Femur (tissue), 1 donor: ENCODE measurements at places on chromosomes 6 and 20.
A peak's percentile ranks its signal among the peaks of the same experiment; 100 is the strongest.

DNA sequence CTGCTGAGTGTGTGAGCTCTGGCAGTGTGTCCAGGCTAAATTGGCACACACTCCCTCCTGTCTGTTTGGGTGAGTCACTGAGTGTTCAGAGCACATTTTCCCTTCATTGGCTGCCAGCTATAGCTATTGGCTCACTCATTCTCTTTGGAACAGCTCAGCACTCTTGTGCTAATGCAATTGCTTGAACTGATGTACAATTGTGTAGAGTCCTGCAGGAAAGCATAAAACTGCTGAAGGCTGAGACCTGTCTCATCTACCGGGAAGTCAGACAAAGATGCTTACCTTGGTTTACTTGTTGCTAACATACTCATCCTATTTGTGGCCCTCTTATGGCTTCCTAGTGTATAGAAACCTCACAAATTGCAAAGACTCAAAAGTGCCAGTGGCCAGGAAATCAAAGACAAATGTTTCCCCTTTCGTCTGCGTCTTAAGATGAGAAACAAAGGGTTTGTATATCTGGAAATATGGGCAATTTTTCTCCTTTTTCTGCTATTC, 351.0 kb downstream of the BCKDHB start:
- DNase-seq, result peak; percentile 92

DNA sequence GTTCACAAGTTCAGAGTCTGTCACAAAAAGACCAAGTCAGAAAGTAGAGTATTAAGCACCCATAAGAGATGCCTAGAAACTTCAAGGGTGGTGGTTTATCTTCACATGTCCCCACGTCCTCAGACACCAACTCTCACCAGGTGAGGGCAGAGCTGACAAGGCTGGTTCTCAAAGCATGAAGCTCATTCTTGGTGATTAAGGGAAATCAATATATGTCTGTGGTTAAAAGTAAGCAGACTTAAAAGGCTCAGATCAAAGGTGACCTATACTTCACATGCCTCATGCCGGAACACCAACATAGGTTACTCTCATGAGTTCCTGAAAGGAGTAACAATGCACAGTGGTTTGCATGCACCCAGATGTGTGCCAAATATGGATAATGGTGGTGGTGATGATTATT, 27.0 kb downstream of the IL17A start:
- DNase-seq, result no peak

- DNase-seq, result peak; percentile 71
These were observed 109.1 kb downstream of the SASH1 start for GRCh38 chr6:148451690-148452089.

DNA sequence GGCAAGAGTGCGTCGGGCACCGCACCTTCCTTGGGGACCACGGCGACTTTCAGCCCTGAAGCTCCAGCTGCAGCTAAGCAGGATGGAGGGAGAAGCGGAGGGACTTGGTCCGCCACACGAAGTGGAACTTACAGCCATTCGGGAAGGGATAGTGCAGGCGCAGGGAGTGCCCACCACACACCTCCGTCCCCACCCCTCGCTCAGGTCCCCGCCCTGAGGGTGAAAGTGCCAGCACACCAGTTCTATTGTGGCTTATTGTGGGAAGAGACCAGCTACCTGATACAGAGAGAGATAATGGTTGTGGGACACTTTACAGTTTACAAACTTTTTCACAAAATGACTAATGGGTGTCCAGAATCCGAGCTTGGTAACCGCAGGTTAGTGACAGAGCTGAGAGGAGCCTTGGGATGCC, 76.1 kb downstream of the IRF4 start:
- no peak for DNase-seq

- no peak for DNase-seq
These were observed 688.4 kb downstream of the HTR1B start for GRCh38 chr6:76774781-76775384.

GRCh38 chr6:42978487-42978838, 518 bp downstream of the PEX6 start:
- DNase-seq, result peak; percentile 44

DNA sequence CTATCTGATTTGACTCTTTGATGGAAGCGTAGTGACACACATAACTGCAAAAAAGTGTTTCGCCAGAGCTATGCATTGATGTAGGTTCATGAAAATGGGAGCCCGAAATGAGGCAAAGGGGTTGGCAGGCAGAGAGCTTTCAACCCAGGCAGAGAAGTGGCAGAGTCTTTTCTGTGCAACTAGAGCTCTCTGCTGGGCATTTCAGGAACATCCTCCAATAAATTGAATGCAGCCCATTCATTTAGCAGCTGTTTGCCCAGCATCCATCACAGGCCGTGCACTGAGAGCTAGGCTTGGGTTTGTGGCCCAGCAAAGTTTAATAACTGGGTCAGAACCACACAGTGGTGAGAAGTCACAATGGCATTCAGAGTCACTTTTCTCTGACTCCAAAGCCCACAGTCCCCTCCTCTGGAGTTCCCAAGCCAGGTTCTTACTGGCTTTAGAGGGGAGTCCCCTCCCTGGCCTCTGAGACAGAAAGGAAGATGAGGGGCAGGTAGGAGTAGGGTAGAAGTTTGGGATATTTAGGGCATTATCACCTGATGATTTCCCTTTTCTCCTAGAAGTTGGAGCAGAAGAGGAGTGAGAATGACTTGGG, 31.8 kb upstream of the ELMO2 start:
- peak; percentile 32 for DNase-seq

- DNase-seq, result no peak
These were observed 76.7 kb downstream of the BCKDHB start for GRCh38 chr6:80183019-80183795.

- DNase-seq, result no peak
These were observed 293.5 kb downstream of the CDKAL1 start for GRCh38 chr6:20827798-20828197.

DNA sequence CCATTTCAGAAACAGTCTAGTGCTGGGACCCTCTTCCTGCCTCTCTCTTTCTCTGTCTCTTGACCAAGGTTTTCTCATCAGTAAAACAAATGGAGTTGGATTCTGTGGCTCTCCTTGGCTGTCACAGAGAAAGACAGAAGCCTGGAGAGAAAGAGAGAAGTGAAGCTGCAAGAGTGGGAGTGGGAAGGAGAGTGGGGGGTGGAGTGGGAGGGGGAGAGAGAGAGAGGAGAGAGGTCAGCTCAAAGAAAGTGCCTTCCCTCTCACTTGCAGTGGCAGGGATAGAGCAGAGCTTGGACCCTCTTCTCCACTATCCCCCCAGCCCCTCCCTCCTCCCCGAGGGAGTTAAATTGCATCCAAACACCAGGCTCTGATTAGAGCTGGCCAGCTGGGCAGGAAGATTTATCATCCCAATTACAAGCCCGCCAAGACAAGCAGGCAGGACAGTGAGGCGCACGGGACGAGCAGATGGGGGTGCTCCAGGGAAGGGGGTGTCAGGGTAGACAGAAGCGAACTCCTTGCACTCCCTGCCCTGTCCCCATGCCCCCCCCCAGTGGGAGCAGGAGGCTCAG, 74.3 kb downstream of the CD40 start:
- DNase-seq, result no peak

- DNase-seq, result no peak
These were observed 14.4 kb upstream of the RSPH3 start for GRCh38 chr6:159014406-159014805.

GRCh38 chr6:16619777-16620176, 141.5 kb downstream of the ATXN1 start:
- no peak for DNase-seq

GRCh38 chr20:57724610-57725405, 15.0 kb upstream of the PMEPA1 start:
- no peak for DNase-seq

DNA sequence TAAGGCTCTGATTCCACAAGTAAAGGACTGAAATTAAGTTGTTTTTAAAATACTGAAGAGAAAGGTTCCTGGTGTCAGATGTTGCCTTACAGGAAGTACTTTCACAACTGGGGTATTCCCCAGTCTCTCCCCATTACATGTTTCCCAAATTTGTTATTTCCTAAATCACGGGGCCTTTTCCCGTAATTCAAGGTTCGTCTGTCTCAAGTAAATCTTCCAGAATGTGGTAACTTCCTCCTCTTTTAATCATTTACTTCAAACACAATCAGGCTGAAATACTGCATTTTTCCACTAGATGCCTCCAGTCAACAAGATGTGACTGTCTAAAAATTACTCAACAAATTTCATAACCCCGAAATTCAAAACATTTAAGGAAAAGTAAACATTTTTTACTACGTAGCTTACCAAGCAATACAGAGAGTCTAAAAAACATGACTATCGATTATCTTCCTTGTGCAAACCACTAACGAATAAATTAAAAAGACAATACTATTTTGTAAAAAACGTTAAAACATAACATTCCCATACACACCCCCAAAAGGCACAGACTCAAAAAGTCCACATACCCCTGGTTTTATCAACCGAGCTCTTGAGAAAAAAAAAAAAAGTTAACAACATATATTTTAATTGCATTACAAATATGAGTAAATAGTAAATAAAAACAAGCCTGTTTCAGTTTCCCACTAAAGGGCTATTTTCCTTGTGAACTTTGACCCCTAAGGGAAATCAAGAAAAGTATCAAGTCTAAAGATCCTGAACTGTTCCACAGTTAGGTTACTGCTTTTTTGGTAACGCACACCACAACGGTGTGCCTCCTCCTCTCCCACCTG, 1.7 kb downstream of the SOD2 start:
- no peak for DNase-seq

DNA sequence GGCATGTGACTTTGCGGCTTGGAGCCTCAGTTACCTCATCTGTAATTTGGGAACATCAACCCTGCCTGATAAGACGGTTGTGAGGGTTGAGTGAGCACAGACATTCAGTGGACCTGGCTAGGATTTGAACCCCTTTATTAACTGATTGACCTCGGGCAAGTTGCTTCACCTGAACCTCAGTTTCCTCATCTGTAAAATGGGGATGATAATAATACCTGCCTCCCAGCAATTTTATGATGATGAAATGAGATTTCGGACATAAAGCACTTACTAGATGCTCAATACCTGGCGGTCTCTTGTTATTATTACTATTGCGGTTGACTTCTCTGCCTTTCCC, 51.5 kb downstream of the CEBPB start:
- no peak for DNase-seq

GRCh38 chr20:49610691-49611538, 43.0 kb upstream of the PTGIS start:
- peak; percentile 81 for DNase-seq

DNA sequence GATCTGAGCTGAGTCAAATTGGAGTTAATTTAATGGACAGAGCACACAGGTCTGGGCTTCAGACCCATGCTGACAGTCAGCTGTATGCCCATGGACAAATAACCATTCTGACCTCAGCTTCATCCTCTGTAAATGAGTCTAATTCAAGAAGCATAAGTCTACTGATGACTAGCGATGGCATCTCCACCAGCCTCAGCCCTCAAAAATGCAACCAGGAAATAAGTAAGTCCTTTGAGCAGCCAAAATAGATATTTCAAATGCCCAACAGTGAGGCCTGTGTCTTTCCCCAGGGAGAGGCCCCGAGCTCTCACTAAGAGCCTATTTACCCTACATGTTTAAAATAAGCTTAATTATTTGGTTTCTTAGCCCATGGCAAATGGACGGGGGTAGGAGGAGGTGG, 114.2 kb upstream of the MTHFD1L start:
- no peak for DNase-seq

DNA sequence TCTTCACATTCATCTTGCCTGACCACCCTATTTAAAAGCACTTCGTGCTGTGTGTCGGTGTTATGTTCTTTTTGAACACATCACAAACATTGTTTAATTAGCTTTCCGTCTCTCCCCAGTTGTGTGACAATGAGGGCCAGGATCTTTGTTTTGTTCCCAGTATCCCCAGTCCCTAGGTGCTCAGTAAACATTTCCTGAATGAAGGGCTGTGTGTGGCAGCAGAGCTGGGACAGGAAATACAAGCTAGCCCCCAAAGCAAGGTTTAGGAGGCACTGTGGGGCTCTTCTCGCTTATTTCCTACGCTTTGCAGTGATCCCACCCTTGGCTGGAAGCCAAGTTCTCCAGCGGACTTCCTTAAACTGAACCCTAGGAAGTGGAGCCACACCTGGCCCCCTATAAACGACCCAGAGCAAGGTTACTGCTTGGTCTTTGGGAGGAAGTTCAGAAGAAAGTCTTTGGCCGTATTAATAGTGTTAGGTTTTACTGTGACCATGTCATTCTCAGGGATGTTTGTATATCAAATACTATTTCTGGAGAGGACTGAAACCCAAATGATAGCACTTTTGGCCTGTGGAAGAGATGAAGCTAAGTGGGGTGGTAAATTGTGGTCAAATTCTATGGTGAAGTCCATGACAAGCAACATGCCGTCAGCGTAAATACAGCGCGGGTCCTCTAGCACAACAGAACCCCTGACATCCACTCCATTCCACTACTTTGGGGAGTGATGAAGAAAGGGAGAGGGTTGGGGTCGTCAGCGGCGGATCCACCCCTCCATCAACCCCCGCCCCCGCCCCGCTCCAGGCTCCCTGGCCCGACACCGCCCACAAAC, 570 bp upstream of the FANCE start:
- DNase-seq, result no peak

DNA sequence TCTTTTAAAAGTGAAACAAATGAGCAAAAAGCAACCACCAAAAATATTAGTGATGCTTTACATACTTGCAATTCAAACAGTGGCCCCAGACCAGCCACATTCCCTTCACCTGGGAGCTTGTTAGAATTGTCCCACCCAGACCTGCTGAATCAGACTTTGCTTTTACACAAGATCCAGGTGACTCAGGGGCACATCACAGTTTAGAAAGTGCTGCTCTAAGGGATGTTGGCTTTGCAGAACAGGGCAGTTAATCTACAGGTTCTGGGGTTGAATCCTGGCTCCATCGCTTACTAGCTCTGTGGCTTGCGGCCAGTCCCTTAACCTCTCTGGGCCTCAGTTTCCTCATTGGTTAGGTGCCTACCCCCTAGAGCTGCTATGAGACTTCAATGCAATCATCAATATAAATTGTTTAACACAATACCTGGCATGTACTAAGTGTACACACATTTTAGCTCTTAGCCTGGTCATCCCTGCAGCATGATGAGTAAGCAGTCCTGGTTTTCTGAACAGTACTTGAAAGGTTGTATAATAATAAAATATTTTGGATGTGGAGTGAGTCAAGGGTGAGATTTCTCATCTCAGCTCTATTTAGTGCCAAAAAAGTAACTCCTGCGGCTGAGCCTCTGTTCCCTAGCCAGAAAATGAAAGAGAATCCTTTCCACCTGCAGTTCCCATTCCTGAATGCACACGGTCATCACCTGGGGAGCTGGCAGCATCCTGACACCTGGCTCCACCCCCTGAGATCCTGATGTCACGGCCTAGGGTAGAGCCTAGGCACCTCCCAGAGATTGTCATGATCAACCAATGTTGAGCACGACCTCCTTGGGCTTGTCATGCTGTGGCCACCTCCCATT, 162.7 kb downstream of the ANKRD60 start:
- no peak for DNase-seq

GRCh38 chr20:49867453-49868215, 47.7 kb downstream of the SPATA2 start:
- no peak for DNase-seq

GRCh38 chr6:15441215-15441868, 195.5 kb downstream of the JARID2 start:
- DNase-seq, result peak; percentile 55

- DNase-seq, result peak; percentile 9
These were observed 38.5 kb downstream of the PLCG1 start for GRCh38 chr20:41175727-41176330.
